ENCODE measurements at places on chromosomes 6 and 20.

- DNase-seq = no peak
Observed at GRCh38 chr6:62262283-62262682, 23.7 kb downstream of the KHDRBS2 start.

GRCh38 chr6:109609737-109610136, 81.3 kb downstream of the AK9 start:
- no peak for DNase-seq

- DNase-seq = no peak
Observed at GRCh38 chr6:8839626-8840025, 404.3 kb upstream of the SLC35B3 start.

DNA sequence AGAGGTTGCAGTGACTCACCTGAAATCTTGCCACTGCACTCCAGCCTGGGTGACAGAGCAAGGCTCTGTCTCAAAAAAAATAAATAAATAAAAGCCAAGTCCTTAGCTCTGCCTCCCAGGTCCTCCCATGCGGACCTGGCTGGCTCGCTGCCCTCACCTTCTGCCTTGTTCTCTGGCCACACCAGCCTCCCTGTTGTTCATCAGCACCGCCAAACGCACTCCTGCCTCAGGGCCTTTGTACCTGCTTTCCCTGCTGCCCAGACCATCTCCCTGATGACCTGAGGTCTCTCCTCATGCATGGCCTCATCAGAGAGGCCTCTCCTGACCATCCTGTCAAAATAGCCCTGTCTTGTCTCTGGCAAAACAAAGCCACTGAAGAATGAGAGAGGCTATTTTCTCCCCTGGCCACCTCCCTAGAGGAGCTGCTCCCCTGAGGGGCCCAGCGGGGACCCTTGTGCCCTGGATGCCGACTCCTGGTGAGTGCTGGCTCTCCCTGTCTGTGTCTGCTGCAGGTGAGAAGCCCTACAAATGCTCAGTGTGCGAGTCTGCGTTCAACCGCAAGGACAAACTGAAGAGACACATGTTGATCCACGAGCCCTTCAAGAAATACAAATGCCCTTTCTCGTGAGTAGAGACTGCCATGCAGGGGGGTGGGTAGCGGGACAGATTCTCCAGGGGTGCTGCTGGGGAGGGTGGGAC, 22.6 kb upstream of the CHMP4B start:
- DNase-seq = no peak

- DNase-seq = no peak
Observed at GRCh38 chr20:24676978-24677370, 207.5 kb downstream of the SYNDIG1 start.

DNA sequence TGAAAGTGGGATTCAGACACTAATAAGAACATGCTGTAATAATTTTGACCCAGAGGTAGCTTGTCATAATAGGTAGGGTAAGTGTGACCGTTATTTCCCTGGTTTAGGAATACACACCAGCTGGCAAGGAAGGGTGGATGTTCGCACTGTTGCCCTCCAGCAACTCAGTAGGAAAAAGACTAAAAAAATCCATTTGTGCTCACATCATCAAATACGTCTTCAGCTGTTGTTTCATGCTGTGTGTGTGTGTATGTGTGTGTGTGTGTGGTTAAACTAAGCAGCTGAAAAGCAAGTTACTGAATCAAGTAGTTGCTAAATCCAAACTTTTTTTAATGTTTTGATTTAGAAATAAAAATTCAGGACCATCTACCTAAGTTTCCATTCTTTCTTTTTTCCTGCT, 218.7 kb downstream of the TRDN start:
- DNase-seq = no peak

GRCh38 chr20:32664012-32664677, 9.6 kb downstream of the C20orf203 start:
- no peak for DNase-seq

DNA sequence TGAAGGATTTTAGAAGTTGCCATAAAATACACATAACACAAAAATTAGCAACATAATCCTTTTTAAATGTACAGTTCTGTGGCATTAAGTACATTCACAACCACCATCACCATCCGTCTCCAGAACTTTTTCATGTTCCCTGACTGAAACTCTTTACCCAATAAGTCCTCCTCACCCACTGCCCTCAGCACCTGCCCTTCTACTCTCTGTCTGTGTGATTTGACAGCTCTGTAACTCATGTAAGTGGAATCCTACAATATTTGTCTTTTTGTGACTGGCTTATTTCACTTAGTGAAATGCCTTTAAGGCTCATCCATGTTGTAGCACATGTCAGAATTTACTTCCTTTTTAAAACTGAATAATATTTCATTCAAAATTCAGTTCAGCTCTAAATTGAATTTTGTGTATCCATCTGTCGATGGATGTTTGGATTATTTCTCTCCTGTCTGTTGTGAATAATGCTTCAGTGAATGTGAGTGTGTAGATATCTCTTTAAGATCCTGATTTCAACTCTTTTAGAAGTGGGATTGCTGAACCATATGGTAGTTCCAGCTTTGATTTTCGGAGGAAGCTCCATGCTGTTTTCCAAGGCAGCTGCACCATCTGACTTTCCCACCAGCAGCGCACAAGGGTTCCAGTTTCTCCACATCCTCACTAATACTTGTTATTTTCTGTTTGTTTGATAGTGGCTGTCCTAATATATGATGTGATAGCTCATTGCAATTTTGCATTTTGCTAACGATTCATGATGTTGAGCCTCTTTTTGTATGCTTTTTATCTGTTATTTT, 4.2 kb downstream of the ENTPD6 start:
- DNase-seq = no peak

- no peak for DNase-seq
Observed at GRCh38 chr6:142843361-142843760, 101.6 kb downstream of the HIVEP2 start.

GRCh38 chr20:60760256-60761000, 491.6 kb upstream of the CDH4 start:
- no peak for DNase-seq

DNA sequence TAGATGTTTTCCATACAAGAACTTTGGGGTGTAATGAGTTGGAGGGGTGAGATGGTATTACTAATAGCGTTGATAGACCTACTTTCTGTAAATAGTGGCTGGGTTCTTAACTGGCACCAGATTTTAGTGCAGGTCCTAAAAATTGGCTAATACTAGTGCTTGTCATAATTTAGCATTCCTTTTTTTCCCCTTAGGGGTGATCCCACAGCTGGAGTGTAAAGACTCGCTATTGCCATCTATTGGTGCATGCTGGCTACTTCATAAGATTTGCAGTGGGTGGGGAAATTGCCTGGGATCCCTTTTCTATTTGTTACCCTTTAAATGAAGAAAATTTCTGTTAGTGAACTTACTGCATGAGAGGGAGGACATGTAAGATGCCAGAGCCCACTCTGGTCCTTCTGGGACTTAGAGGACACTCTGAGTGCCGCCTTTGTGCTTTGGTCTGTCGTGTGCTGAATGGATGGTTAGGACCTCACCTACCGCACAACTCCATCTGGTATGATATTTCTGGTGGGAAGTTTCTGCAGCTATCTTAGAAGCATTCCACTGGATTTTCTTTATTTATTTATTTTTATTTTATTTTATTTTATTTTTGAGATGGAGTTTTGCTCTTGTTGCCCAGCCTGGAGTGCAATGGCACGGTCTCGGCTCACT, 195.5 kb downstream of the JARID2 start:
- DNase-seq = peak; percentile 52

DNA sequence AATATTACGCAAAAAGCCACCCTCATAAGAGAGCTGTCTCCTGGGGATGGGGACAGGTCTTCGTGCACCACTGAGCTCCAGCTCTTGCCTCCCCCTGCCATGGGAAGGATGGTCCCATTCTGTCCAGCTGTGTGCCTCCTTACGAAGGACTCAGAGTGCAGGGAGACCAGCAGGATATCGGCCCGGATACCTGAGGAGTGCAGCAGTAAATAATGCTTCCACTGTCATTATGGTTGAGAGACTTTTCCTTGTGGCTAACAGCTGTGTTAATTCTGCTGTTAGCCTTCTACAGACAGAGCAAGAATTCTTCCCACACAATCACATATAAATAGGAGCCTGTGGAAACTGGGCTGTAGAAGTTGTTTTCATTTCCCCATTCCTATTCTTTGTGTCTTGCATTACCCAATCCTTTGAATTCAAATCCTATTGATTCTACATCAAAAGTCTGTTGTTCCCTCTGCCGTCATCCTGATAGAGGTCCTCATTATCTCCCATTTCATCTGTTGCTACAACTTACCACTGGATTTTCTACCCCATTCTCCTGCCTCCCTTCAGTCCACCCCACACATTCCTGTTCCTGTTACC, 364.6 kb upstream of the SOX4 start:
- DNase-seq = no peak

DNA sequence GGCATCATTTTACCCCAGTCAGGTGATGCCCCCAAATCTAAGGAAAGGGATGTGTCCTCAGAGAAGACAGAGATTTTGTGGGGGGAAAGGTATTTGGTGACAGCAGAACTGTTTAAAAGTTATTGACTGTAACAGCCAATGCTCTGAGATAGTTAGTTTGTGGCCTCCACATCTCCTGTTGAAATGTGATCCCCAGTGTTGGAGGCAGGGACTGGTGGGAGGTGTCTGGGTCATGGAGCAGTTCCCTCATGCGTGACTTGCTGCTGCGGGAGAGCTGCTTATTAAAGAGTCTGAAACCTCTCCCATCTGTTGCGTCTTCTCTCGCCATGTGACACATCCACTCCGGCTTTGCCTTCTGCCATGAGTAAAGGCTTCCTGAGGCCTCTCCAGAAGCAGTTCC, 282.8 kb upstream of the FOXQ1 start:
- DNase-seq = no peak

- DNase-seq = no peak
Observed at GRCh38 chr20:37880726-37881591, 22.0 kb upstream of the VSTM2L start.

Data from activated CD4-positive, alpha-beta T cell treated with anti-CD3 and anti-CD28 coated beads, Interleukin-10, Interleukin-2, amounts not matched to agents 100 ng/mL and 50 ng/mL, durations not matched to agents 16 hours and 8 hours (primary cell).